HAP-1 (cell line): ENCODE measurements at places on chromosomes 4 and X.
A peak's percentile ranks its signal among the peaks of the same experiment; 100 is the strongest.

DNA sequence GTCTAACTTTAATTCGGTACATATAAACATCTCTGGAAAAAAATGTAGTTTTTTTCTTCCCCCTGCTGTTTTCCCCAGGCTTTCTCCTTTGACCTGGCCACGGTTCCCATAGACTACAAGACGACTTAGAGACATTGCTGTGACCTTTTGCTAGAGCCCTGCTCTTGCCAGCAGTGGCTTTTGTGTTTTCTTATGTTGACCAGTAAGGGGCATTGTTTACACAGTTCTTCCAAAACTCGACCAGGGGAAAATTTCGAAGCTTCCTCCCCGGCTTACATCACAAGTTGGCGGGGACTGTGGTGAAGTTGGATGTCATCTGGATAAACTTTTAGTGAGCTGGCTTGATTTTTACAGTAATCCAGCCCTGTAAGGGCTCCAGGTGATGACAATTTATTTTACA lies 9.3 kb downstream of the CCDC160 start:
- DNase-seq, result no peak

DNA sequence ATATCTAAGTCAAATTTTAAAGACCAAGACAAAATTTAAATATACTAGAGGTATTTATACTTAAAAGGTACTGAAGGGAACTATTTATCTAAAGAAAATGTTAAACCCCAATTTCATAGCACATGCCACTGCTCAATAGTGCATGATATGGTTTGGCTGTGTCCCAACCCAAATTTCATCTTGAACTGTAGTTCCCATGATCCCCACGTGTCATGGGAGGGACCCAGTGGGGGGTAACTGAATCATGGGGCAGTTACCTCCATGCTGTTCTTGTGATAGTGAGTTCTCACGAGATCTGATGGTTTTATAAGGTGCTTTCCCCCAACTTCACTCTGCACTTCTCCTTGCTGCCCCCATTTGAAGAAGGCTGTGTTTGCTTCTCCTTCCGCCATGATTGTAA lies 32.3 kb downstream of the MAML3 start:
- DNase-seq, result no peak

DNA sequence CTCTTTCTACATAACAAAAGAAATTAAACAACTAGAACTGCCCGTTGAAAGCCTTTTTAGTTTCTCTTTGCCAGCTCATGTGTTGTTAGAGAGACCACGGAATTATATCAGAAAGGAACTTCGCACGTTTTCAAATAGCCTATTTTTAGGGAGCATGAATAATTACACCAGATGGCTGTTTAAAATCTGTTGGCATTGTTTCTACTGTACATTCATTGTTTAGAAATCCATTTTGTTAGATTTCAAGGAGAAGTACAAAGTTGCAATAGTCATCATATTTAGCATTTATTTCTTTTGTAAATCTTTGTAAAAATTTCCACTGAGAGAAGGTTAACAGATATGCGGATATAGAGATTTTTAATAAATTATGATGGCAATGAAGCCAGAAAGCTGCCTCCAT lies 403.0 kb upstream of the HS3ST1 start:
- DNase-seq, result no peak

DNA sequence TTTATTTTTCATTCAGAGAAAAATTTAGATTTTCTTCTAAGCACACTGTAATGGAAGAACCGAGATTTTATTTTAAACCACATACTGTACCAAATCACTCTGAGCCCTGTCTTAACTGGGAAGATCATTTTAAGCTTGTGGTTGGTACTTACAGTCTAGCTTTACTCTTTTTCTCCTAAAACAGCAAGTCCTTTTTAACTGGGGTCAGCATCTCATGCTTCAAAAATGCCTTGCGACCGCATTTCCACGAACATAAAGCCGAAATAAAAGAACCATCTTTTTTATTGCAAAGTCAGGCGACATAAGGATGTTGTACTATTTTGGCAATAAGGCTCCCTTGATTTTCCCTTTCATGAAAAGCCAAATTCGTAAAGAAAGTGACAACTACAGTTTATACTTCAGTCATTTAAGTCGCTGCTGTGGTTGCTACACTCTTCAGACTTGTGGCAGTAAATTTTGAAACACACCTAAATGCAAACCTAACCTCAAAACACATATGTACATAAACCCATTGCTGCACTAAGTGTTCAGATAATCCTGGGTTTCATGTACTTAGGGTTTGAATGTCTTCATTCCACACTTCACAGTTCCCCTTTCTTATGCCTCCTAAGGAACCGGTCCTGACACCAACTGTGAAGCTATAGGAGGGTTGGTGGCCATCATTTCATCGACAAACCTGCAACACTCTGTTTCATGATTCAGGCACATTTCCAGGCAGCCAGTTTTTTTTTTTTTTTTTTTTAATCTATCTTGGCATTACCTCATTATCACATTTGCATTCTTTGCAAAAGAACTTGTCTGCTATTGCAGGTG lies 3.0 kb downstream of the STOX2 start:
- no peak for DNase-seq

DNA sequence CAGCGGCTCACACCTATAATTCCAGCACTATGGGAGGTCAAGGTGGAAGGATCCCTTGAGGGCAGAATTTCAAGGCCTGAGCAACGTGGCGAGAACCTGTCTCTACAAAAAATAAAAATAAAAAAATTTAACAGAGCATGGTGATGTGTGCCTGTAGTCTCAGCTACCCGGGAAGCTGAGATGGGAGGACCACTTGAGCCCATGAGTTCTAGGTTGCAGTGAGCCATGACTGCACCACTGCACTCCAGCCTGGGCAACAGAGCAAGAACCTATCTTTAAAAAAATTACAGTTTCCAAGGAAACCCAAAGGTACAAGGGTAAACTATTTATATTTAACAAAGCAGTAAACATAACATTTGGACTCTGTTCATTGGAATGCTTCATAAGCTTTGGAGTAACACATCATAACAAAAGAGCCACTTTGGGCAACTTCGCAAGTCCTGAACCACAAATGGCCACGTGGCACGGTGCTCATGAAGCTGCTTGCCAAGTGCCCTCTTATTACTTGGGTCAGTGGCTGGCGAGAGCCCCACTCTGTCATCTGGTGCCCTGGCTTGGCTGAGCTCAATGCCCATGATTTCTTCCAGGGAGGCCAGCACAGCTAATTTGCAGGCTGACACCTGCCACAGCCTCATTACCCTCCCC lies 165.6 kb downstream of the SH3KBP1 start:
- DNase-seq, result no peak

DNA sequence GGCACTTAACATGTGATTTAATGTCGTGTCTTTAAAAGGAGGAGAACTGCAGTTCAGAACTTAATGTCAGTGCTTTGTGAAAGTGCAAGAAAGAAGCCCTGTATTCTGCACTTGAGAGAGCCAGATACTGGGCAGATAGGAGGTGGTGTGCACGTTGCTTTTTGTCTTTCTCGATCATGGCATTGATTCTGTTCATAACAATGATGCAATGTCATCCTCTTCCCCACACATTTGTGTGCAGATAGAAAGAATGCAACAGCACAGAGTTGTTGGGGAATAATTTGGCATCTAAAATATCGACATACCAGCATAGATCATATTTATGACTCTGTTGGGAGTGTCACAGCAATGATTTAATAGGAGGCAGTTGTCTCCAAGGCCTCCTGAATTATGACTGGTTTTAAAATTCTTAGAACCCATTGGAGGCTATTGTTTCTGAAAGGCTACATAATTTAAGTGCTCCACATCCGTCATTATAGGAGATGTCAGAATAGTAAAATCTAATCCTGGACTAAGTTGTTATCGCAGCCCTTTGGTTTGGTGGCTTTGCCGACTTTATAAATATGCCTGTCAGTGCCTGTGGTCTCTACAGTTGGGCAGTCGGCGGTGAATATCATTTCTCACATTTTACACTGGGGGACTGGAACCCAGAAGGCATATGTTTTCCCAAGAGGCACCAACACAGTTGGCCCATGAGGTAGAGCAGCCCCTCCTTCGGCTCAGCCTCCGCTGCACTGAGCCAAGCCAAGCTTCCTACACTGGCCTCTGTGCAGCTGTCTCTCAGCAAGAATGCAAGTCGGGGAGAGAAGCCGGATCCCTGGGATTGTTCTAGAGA lies 124.9 kb downstream of the PTTG2 start:
- no peak for DNase-seq

DNA sequence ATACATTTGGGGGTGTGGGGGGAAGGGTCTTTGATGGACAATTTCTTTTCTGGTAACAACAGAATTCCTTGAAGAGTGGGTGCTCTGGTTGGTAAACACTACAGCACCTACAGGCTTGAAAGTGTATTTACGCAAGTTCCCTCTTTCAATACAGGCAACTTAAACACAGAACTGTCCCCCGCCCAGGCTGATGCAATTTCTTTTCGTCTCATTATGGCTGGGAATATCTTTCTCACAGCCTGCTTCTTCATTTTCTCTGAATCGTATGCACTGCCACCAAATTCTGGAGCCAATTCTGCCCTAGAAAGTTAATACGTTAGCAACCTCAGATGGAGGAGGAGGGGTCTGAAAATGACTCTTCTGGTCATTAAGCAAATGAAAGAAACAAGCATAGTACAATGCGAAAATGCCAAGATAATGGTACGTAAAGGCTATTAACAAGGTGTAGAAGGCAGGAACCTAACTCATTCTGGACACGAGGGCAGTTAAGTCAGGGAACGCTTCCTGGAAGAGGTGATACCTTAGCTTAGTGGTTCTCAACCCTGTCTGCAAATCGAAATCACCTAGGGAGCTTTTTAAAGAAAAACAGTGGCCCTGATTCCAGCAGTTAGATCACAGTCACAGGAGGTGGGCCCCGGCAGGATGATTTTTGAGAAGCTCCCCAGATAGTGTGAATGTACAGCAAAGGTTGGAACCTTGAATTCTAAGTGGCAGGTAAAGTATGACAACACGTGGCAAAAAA lies 1.0 kb downstream of the AGA start:
- DNase-seq, result peak; percentile 54

DNA sequence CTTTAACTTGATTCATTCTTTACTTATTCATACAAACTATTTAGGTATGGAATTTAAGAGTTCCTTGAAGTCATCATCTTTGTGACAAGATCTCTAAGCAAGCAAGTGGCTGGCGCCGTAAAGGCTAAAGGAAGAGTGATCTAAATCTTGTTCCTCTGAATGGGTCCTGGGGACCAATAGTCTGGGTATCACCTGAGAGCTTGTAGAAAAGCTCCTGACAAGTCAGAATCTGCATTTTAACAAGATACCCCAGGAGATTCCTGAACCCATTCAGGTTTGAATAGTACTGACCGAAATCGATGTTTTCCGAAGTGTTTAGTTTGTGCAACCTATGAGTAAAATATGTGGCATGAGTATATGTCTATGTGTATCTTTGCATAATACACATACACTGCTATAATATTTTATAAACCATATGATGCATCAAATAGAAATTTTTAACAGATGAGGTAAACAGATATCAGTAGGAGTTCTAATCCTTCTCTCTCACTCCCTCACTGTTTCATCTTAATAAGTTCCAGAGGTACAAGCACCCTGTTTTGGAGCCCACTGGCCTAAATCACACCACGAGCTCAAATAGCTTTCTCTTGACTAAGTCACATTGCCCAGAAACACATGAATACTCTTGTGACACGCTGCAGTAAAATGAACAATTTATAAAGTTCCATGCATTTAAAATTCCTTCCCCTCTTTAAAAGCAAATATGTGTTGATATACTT lies 170.0 kb downstream of the RELL1 start:
- DNase-seq, result no peak

DNA sequence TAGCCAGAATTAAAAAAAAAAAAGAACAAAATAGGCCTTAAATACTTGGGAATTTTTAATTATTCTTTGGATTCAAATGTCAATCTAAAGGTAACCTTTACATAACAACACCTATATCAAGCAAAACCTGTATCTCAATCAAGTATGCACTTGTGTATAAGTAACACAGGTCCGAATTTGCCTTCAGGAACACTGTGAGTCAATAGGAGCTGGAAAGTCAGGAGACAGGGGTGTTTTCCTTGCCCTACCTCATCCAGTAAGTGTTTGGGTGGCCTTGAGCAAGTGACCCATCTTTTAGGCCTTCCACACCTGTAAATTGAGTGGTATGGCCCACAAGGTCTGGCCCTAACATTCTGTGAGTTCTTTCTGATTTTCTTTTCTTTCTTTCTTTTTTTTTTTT lies 40.8 kb upstream of the VEGFD start:
- no peak for DNase-seq

- no peak for DNase-seq
Measured at GRCh38 chr4:122657553-122657952, 36.7 kb upstream of the IL21 start.

- DNase-seq, result no peak
Measured at GRCh38 chr4:76980261-76980660, 30.7 kb downstream of the SEPTIN11 start.

DNA sequence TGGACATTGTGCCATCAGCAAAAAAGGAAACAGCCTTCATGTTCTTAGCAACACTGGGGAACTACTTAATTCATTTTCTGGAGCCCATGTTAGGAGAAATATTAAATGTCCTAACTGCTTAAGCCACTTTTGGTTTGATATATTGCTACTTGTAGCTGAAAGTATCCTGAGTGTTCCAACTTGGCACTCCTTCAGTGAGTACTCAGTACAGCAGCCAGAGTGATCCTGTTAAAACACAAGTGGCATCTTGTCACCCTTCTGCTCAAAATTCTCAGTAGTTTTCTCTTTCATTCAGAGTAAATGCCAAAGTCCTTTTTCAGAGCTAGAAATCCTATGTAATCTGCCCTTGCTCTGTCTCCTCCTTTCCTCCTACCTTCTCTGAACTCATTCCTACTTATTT lies 522.0 kb downstream of the GRID2 start:
- DNase-seq, result no peak

- no peak for DNase-seq
Measured at GRCh38 chr4:145388043-145388442, 93.6 kb upstream of the SMAD1 start.

GRCh38 chr4:82192017-82192673 lies 181.6 kb downstream of the HNRNPD start:
- DNase-seq, result no peak
